ENCODE measurements at places on chromosomes 5 and 9.
A peak's percentile ranks its signal among the peaks of the same experiment; 100 is the strongest.

DNA sequence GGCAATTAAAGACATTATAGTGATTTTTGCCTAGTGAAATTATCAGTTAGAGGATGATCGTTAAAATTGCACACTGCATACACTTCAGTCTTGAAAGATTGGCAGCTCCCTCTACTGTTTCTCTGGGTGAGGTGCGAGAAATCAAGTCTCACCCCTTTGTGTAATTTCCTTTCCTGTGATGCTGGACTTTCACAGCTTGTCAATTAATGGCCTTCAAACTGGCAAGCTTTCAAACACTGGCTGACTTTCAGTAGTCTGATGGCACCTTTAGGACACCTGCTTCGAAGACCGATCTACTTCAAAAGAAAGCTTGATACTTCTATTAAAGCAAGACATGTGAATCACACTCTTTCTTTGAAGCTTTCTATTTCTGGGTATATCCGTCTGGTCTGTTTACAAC, 706.7 kb upstream of the PTPRD start:
- no peak for DNase-seq

DNA sequence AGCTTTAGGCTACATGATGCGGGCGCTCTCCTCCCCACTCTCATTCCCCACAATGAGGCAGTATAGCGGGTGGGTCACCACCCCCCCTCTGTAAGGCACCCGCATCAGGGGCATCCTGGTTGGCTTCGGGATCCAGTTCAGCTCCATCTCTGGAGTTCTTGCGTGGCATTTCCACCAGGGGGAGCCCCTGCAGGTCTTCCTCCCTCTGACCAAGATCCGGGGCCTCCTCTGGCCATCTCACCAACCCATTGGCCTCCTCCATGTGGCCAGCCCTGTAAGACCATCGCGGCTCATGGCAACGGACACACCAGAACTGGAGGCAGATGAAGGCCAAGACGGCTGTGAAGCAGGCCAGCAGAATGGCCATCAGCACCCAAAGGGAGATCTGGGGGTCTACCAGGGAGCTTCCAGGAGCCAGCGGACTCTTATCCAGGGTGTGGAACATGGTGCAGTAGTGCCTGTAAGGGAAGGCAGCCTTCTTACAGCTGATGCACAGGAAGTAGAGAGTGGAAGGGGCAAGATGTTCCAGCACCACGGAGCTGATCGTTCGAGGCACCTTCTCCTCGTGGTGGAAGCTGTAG, 77.0 kb downstream of the CYFIP2 start:
- DNase-seq, result peak; percentile 45

- DNase-seq, result no peak
These were observed 202.1 kb upstream of the WWC1 start for GRCh38 chr5:168089201-168089887.

DNA sequence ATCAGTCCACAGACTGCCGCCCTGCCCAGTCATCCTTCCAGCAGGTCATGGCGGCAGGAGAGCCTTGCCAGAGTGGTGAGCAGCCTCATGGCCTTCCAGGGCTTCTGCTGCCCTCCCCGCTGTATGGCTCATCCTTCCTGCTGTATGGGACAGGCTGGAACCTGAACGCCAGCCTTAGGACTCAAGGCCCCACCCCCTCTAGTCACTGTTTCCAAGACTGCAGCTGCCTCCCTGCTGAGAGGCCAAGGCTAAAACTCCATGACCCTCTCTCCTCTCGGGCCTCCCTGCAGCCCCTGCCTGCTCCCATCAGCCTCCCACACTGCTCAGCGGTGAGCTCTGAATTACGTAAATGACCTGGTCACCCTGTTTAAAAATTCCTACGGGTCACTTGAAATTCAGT, 227.5 kb downstream of the AGTPBP1 start:
- DNase-seq, result no peak

- no peak for DNase-seq
These were observed 12.6 kb upstream of the EXOC3 start for GRCh38 chr5:430214-430925.

- DNase-seq, result no peak
These were observed 1.2 kb upstream of the RFK start for GRCh38 chr9:76395381-76395780.

DNA sequence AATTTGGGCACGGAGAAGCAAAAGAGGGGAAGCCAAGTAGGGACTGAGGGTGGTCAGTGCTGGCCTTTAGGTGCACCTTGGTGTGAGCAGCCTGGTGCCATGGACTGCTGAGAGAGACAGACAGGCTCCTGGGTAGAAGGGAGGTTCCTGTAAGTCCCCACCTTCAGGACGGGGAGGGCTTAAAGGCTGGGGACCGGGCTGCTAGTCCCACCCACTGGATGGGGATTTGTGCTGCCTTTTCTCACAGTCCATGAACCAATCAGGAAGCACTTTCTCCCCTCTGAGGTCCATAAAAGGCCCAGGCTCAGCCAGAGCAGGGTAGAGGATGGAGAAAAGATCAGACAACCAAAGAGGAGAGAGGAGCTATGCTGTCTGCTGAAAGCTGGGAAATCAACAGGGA, 15.2 kb downstream of the CDC25C start:
- no peak for DNase-seq

DNA sequence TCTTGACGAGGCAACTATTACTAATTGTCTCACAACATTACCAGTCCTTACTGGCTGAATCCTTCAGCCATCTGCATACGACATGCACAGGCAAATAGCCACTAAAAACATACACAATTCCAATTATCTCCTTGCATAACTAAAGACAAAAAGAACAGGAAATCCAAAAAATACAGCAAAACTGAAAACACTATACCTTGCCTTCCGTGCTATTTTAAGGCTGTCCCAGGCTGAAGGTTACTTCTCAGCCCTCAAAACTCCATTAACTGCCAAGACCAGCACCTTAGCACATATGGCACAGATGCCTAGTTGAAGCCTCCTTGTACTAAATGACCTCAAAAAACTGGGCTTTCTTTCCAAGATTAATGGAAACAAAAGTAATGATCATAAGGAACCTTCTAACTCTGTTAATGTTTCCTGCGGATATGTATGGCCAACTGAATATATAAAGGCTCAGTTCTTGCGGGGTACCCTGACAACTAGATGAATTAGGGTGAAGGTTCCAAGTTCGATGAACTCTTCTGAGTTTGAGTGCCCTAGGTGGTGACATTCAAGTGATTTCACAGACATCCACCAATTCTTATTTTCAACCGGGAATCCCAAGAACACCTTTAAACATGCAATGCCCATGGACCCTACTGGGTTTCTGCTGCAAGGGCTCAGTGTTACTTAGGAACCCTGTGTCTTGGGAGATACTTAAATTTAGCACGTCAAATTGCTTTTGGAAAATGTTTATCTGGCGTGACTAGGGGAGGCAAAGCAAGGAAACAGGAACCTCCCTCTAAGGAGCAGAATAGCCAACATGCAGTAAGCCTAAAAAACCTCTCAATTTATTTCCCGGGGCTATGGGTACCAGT, 455.3 kb downstream of the RAB3C start:
- no peak for DNase-seq

- DNase-seq, result no peak
These were observed 229.1 kb upstream of the TRPC7 start for GRCh38 chr5:136594416-136594815.

DNA sequence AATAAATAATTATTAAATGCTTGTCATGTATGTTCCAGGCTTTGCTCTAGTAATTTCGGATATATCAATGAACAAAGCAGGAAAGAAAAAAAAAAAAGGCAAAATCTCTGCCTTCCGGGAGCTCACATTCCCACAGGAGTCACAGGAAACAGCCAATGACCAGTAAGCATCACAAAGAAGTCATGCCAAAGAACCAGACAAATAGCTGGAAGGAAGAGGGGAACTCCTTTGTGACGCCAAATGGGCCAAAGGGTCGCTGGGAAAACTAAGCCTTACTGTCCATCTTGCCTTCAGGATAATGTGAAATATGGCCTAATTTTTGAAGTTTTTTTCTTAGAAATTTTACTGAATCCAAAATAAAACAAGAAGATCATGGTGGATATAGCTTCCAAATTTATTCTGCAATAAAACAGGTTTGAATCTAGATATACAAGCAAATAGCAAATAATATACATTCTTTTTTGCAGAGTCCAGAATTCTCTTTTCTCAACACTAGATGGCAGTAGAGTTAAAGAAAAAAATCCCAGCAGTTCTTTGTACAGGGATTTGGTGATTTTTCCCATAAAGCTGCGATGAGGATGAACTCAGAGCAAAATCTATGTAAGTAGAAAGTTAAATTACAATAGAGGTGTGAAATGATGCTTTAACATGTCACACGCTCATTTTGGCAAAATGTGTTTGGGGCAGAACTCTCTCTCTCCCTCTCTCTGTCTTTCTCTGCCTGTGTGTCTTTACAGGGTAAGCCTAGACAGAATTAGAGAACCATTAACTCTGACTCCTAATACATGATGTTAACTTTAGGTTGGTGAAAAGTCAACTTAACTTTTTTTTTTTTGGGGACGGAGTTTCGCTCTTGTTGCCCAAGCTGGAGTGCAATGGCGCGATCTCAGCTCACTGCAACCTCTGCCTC, 60.0 kb upstream of the TUT7 start:
- peak; percentile 42 for DNase-seq

GRCh38 chr9:8917956-8918739, 1118.6 kb upstream of the DMAC1 start:
- no peak for DNase-seq

DNA sequence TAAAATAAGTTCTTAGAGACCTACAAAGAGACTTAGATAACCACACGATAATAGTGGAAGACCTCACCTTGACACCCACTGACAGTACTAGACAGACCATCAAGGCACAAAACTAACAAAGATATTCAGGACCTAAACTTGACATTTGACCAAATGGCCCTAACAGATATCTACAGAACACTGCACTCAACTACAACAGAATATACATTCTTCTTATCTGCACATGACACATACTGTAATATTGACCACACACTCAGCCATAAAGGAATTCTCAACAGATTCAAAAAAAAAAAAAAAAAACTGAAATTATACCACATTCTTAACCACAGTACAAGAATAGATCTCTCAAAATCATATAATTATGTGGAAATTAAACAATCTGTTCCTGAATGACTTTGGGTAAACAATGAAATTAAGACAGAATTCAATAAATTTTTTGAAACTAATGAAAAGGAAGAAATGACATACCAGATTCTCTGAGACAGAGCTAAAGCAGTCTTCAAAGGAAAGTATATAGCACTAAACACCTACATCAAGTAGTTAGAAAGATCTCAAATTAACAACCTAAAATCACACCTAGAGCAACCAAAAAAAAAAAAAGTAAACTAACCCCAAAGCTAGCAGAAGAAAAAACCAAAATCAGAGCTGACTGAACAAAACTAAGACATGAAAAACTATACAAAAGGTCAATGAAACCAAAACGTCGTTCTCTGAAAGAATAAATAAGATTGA, 362.3 kb upstream of the POU5F2 start:
- no peak for DNase-seq

DNA sequence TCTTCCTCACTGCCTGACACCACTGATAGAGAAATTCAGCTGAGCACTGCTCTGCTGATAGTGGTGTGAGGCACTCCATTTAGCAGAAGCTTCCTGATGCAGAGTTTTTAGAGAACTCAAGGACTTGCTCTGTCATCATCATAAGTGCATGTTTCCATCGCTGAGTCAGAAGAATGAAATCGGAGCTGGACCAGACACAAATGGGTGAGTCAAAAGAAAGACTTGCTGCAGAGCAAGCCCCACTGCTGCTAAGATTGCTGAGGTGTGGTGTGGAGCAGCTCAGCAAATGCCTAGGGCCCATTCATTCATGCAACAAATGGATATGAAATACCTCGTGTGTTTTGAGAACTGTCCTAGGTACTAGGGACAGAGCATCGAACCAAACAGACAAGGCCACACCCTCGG, 410.2 kb upstream of the SLC30A5 start:
- DNase-seq, result peak; percentile 97

- peak; percentile 68 for DNase-seq
These were observed 72.8 kb downstream of the STARD4 start for GRCh38 chr5:111439473-111440075.

- DNase-seq, result no peak
These were observed 369.6 kb upstream of the SEMA6A start for GRCh38 chr5:116944183-116944582.

DNA sequence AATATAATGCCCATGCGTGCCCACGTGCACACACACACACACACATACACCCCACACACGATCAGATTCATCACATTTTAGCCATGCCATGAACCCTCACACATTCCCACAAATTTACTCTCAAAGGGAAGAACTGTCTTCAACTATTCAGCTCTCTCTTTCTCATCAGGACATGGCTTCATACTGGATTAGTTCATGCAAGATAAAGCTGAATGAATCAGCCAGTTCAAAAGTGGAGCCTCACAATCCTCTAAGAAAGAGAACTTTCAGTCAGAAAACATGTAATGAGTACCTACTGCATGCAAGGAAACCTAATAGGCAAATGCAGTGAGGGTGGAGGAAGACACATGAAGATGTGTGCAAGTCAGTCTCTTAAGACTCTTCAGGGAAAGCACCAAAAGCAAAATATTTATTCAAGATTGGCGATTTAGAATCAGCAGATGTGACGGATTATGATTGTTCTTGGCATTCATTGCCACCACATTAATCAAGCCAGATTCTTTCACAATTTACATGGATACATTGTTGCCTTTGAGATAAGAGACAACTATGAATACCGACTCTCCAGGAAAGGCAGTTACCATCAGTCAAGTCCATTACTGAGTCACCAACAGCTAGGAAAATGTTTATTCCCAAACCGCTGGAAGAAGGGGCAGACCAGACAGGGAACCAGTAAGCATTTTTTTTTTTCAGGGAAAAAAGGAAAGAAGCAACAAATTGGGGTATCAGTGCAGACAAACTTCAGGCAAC, 30.3 kb upstream of the PUM3 start:
- no peak for DNase-seq

- no peak for DNase-seq
These were observed 16.5 kb downstream of the MRPL36 start for GRCh38 chr5:1783216-1783554.

- DNase-seq, result no peak
These were observed 36.7 kb upstream of the CCDC112 start for GRCh38 chr5:115333164-115333563.

DNA sequence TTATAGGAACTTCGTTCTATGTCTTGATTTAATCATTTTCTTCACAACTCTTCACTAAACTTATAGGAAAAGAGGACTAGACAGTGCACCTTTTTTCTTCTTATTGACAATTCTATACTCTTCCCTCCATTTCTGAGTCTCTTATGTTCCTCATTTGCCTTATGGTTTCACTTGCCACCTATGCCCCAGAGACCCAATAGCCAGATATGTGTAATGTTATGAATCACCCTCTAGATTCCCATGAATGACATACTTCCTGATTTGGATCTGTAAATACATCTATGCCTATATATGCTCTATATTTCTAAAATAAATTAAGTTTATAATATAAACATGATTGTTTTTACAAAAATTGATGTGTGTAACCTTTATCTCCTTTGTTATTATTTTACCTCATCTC, 514.1 kb upstream of the MEF2C start:
- DNase-seq, result no peak

GRCh38 chr5:177399997-177400868, at the start of gene PFN3:
TSS of gene PFN3 (minus strand) at chr5:177400661. CDS start at chr5:177400576, 85 bp downstream.
- DNase-seq, result peak; percentile 22
